NCI-H1694 (cell line): ENCODE measurements at places on chromosomes 6 and 20.

DNA sequence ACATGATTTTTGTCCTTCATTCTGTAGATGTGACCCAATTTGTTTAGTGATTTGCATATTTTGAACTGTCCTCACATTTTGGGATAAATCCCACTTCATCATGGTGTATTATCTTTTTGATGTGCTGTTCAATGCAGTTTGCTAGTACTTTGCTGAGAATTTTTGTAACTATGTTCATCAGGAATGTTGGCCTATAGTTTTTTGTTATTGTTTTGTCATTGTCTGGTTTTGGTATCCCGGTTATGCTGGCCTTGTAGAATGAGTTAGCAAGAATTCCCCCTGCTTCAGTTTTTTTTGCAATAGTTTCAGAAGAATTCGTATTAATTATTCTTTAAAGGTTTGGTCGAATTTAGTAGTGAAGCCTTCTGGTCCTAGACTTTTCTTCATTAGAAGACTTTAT lies 11.9 kb downstream of the KIF25 start:
- DNase-seq, result no peak

GRCh38 chr20:47266847-47267515 lies 89.5 kb downstream of the ZMYND8 start:
- no peak for DNase-seq

GRCh38 chr20:24589381-24589780 lies 120.0 kb downstream of the SYNDIG1 start:
- no peak for DNase-seq

DNA sequence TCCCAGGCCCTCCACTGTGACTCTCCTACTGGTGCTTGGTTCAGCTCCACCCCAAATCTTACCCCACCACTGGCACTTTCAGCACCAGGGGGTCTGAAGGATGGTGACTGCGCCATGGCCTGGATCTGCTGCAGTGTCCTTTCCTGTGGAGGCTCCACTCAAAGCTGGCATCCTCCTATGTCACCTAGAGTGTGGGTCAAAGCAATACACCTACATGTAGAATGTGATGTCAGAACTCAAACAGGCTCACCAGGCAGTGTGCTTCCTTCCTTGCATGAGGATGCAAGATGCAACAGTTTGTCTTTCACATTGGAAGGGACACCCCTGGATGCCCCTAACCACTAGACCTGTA lies 32.8 kb upstream of the MICB start:
- no peak for DNase-seq

DNA sequence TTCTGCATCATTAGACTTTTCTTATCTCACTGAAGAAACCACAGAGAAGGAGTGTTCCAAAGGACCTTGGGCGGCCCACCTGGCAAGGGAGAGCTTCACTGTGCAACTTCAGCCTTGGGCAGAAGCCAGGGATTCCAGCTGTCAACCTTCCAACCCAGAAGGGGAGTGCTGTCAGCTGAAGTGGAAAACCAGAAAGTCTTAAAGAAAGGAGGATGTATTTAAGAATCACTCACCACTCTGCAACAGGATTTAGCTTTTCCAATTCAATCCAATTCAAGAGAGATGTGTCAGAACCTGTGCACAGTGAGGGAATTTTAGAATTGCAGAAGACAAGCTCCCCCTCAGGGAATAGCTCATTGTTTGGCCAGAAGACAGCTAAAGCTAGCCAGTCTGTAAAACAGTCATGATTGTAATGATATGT lies 553.7 kb downstream of the CD83 start:
- no peak for DNase-seq

- DNase-seq, result no peak
Observed at GRCh38 chr20:61891916-61892649, 173.6 kb downstream of the TAF4 start.

DNA sequence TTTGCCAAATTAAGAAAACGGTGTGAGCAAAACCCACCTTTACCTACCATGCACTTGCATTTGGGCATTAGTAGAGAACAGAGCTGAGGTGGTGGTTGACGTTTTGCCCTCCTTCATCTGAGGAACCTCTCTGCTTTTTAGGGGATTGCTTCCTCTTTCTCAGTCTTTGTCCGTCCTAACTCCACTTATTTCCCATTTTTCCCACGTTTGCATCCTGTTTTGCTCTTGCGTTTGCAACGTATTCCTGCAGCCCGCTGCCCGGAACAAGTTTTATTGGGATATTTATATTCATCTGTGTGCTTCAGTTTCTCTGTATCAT lies 374 bp upstream of the SERINC1 start:
- DNase-seq, result no peak

- no peak for DNase-seq
Observed at GRCh38 chr6:4364711-4365110, 229.3 kb upstream of the ECI2 start.

- no peak for DNase-seq
Observed at GRCh38 chr20:408843-409696, 971 bp downstream of the RBCK1 start.

- no peak for DNase-seq
Observed at GRCh38 chr20:2152317-2152716, 50.7 kb downstream of the STK35 start.

DNA sequence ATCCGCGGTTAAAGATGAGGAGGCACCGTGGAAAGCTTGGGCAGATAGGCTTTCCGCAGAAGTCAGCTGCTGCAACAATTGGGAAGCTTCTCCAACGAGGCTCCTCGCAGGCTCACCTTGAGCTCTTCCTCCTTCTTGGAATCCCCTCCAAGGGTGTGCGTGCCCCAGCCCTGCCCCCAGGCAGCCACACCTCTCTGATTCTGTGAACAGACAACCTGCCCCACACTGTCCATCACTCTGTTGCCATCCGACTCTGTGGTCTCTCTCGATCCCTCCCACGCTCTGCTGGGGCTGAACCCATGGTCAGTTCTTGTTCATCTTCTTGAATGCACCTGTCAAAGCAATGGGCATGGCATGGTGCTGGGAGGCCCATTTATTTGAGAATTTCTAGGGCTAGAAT lies 31.5 kb downstream of the PACSIN1 start:
- DNase-seq, result no peak

GRCh38 chr20:53613748-53614147 lies 20.1 kb upstream of the ZNF217 start:
- DNase-seq, result no peak

DNA sequence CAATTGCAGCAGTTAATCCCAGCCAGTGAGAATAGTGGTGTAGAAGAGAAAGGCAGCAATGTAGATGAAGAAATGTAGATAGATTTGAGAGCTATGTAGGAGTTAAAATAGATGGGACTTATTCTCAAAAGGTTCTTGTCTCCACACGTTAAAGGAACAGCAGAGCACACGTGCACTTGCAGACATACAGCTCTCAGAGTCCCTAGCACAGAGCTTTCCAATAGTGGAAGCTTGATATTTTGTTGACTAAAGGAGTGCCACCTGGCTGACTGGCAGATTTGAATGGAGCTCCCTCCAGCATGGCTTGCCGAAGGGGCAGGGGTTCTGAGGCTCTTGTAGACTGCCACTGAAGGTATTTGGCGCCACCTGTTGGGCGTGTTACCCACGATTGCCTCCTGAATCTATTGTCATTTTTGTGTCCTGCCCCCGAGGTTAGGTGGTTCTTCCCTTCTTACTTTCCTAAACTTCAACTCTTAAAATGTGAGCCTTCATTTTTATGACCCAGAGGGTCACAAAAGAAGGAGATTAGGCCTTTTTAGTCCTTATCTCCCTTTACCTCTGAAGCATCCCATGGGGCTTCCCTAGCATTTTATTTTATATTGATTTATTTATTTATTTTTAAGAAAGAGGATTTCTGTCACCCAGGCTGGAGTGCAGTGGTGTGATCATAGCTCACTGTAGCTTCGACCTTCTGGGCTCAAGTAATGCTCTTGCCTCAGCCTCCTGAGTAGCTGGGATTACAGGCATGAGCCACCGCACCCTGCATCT lies 16.4 kb downstream of the BRD2 start:
- DNase-seq, result peak; percentile 93

GRCh38 chr20:676315-676937 lies 824 bp upstream of the SCRT2 start:
- DNase-seq, result peak; percentile 22

DNA sequence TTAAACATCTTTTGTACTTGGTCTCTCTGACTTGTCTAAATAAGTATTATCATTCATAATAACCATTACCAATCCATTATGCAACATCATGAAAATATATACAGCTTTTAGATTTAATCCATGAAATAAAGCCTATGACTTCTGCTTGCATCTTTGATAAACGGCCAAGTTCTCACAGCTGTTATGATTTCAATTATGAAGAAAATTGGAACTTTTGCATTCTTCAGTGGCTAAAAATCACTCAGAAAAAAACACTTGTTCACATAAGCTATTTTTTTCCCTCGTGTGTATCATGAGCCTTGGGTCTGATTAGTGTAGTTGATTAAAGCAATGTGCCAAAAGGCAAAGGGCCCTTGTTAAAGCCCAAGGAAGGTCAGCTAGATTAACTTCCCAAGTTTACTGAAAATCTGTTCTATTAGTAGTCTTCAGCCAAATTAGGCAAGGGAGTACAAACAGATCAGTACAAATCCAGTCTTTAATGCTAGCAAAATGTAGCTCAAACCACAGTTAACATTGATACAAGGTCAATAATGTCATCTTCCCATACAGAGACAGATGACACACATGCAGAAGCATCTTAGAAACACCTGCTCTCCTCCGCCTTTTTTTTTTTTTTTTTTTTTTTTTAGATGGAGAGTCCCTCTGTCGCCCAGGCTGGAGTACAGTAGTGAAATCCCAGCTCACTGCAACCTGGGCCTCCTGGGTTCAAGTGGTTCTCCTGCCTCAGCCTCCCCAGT lies 69.9 kb downstream of the SGK1 start:
- DNase-seq, result no peak

DNA sequence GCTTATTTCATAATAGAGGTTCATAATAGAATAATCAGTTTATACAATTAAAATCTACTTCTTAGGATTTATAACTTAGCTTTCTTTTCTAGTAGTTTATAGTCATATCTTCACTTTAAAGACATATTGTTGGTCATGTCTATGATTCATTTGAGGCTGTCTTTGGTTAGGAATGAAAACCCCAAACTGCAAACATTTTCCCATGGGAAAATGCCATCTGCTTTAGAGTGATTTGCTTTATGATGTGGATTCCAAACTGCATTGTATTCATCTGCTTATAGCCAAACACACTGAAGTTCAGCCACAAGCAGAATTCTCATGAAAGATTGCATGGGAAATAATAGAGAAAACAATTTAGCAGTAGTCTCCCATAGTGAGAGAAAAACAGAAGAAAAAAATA lies 128.0 kb downstream of the RFPL4B start:
- peak; percentile 61 for DNase-seq

DNA sequence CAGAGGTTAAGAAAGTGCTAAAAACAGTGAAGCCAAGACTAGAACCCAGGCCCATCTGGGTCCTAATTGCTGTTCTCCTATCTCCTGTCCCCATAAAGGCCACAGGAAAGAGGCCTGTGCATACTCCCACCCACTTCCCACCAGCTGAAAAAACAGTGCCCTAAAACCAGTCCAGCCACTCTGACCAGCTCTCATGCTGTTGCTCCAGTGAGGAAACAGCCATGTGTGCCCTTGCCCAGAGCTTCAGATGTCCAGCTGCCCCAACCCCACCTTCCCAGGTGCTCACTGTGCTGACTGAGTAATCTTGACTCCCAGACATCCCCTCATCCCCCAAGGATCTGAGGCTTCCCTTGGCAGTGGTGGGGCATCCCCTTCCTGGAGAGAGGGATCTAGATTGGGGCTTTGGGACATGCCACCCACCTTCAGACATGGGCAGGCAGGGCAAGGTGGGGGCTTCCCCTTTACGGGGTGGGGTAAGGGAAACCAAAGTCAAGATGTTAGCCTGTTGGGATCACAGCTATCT lies 28.7 kb downstream of the KCNK5 start:
- no peak for DNase-seq

DNA sequence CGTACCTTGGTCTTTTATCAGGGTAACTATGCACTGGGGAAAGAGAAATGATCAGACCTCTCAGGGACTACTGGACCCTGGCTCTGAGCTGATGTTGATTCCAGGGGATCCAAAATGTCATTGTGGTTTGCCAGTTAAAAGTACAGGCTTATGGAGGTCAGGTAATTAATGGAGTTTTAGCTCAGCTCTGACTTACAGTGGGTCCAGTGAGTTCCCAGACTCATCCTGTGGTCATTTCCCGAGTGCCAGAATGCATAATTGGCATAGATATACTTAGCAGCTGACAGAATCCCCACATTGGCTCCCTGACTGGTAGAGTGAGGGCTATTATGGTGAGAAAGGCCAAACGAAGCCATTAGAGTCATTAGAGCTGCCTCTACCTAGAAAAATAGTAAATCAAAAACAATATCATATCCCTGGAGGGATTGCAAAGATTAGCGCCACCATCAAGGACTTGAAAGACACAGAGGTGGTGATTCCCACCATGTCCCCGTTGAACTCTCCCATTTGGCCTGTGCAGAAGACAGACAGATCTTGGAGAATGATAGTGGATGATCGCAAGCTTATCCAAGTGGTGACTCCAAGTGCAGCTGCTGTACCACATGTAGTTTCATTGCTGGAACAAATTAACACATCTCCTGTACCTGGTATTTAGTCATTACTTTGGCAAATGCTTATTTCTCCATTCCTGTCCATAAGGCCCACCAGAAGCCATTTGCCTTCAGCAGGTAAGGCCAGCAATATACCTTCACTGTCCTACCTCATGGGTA lies 152.4 kb downstream of the THBS2 start:
- DNase-seq, result no peak

DNA sequence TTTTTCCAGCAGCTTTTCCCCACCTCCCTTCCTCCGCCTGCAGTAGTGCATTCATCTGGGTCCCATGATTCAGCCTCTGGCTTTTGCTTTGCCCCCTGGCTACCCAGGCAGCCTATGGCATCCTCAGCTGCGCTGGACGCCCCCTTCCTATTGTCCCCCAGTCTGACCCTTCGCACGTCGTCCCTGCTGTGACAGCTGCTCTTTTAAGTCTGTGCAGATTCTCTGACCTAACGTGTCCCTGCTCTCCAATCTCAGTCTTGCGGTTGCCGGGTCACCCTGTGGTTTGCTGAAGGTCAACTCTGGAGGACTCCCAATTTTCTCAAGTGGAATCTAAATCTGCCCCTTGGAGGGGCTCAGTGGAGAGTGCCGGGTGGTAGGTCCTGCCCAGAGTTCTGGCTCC lies 294.3 kb downstream of the CDC5L start:
- no peak for DNase-seq

- no peak for DNase-seq
Observed at GRCh38 chr6:26284537-26285142, 80.4 kb upstream of the BTN3A2 start.

- DNase-seq, result no peak
Observed at GRCh38 chr6:144259986-144260385, 25.1 kb upstream of the UTRN start.

GRCh38 chr20:46951840-46952497 lies 57.3 kb downstream of the EYA2 start:
- DNase-seq, result no peak

- no peak for DNase-seq
Observed at GRCh38 chr6:26299286-26300042, 65.5 kb upstream of the BTN3A2 start.

GRCh38 chr6:157563611-157564284 lies 182.8 kb downstream of the ZDHHC14 start:
- no peak for DNase-seq

GRCh38 chr6:41638002-41638934 lies at the start of gene MDFI:
MDFI (plus strand) TSS chr6:41638468; CDS start chr6:41638750, 282 bp downstream.
- no peak for DNase-seq
